ENCODE measurements at places on chromosomes 2 and 18. TPM values are rescaled to one million over a fixed set of nuclear protein-coding genes. Genes with fewer than 3 reads are reported as not detected.

DNA sequence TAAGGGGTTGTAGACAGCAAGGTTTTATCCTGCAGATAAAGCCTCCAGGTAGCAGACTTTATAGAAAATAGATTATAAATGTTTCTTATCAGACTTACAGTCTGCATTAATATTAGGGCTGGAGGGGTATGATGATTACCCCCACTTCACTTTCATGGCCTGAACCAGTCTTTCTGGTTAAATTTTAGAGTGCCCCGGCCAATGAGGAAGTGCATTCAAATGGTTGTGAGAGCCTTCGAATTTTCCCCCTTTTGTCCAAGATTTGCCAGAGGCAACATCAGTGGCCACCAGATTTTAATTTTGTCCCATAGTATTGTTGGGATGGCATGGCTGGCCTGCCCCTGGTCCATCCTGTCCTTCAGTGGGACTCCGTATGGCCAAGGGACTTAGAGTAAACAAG is 31.6 kb downstream of the COMMD1 start:
- no peaks in the 10 kb centered on the region for H3K27me3 ChIP-seq
- no peak overlapping the region for H3K4me3 ChIP-seq
- DNase-seq = no peak

Gene GLS
- total RNA-seq = 107 TPM

GRCh38 chr18:38972571-38972970 is 1407.0 kb upstream of the CELF4 start:
- no peak overlapping the region for H3K27ac ChIP-seq
- DNase-seq = no peak
- no peaks in the 10 kb centered on the region for H3K36me3 ChIP-seq
- no peaks in the 10 kb centered on the region for H3K27me3 ChIP-seq

Gene TTC39C
- 12.9 TPM for total RNA-seq

GRCh38 chr2:172340394-172340793 is 87.0 kb upstream of the ITGA6 start:
- no peak for DNase-seq
- no peaks in the 10 kb centered on the region for H3K27me3 ChIP-seq
- peaks cover 19% of the 10 kb centered on the region for H3K4me1 ChIP-seq
- peak overlapping the region; percentile 30 for H3K4me3 ChIP-seq
- H3K36me3 ChIP-seq = no peaks in the 10 kb centered on the region
- H3K27ac ChIP-seq = peak overlapping the region; percentile 88

Gene ANKRD30BL
- not detected for total RNA-seq

Gene RBKS
- 9.9 TPM for total RNA-seq

Gene SCYGR4
- total RNA-seq = not detected

DNA sequence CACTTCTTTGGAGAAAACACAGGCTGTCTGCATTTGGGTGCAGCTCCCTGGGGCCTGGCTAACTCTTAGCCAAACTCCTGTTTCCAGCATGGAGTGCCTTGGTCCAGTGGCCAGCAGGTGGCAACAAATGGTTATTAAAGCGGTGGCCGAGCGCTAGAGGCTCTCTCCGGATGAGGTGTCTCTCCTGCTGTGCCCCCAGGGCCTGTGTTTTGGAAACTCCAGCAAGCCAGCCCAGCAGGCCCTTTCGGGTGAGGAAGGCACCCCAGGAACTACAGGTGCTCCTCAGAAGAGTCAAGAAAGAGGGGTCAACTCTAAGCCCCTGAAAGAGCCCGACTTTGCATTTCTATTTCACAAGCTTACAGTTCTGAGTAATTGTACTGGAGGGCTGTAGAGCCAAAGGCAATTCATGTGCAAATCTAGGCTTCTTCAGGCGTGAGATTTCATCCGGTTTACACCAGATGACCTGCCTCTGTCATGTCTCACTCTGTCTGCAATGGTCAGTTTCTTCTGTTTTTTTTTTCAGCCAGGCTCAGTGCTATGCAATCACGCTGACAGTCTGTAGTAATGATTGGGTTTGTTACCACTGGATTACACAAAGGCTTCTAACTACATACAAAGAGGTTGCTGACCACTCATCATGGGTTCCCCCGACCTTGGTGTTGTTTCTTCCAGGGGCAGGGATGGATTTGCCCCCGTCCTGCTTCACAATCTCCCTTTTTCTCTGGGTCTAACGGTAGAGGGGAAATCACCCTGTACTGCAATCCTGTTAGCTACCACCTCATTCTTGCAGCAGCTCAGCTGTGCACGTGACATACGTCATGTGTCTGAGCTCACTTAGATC is 7.6 kb upstream of the CHRNA1 start:
- no peaks in the 10 kb centered on the region for H3K27me3 ChIP-seq
- H3K36me3 ChIP-seq = no peaks in the 10 kb centered on the region
- H3K4me1 ChIP-seq = no peaks in the 10 kb centered on the region
- H3K4me3 ChIP-seq = no peak overlapping the region
- H3K27ac ChIP-seq = no peak overlapping the region

DNA sequence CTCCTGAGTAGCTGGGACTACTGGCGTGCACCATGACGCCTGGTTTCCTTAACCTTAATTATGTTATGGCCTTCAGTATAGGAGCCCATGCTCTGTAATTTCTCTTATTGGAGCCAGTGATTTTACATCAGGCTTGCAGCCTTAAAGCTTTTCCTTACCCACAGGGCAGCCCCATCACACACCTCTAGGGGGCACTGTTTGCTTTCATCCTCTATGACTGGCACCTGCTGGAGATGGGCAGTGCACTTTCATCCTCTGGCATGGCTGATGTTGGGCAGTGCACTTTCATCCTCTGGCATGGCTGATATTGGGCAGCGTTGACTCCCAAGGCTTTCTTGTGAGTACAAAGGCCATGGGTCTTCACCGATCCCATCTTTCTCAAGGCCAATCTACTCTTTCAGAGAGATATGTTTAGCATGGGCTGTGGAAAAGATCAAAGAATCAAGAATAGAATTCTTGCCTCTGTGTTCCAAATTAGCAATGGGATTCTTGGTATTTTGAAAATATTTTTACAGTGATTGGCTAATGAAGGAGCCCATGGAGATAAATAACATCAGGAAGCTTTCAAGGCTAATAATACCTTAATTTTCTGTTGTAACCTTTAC is 80.7 kb upstream of the MEX3C start:
- H3K27ac ChIP-seq = no peak overlapping the region
- no peak overlapping the region for H3K4me3 ChIP-seq
- DNase-seq = peak; percentile 87
- H3K27me3 ChIP-seq = no peaks in the 10 kb centered on the region
- H3K4me1 ChIP-seq = no peaks in the 10 kb centered on the region
- H3K36me3 ChIP-seq = no peaks in the 10 kb centered on the region

- H3K4me3 ChIP-seq = no peak overlapping the region
- H3K27me3 ChIP-seq = no peaks in the 10 kb centered on the region
- H3K4me1 ChIP-seq = peaks cover 6% of the 10 kb centered on the region
- no peak for DNase-seq
Measured at GRCh38 chr2:235539773-235540172, 45.9 kb downstream of the AGAP1 start.

Gene MAT2A
- total RNA-seq = 348 TPM

DNA sequence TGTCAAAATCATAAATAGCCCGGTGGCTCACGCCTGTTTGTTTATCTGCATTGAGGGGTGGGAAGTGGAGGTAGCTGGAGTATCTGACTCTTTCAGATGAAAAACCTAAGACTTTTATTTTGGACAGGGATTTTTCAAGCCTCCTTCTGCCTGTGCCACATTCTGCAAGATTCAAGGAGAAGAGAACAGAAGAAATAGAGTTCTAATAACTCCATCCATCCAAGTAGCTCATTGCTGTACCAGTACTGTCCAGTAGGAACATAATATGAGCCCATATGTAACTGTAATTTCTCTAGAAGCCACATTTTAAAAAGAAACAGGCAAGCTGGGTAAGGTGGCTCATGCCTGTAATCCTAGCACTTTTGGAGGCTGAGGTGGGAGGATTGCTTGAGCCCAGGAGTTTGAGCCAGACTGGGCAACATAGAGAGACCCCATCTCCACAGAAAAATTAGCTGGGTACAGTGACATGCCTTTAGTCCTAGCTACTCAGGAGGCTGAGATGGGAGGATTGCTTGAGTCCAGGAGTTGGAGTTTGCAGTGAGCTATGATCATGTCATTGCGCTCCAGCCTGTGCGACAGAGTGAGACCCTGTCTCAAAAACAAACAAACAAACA is 35.4 kb upstream of the NT5DC4 start:
- H3K36me3 ChIP-seq = no peaks in the 10 kb centered on the region
- DNase-seq = no peak
- no peaks in the 10 kb centered on the region for H3K4me1 ChIP-seq
- no peaks in the 10 kb centered on the region for H3K27me3 ChIP-seq

GRCh38 chr2:119520696-119521432 is 3.4 kb downstream of the SCTR start:
- H3K27me3 ChIP-seq = peaks cover 34% of the 10 kb centered on the region
- no peaks in the 10 kb centered on the region for H3K4me1 ChIP-seq
- H3K36me3 ChIP-seq = no peaks in the 10 kb centered on the region
- no peak overlapping the region for H3K4me3 ChIP-seq

Gene SERPINB11
- total RNA-seq = not detected

Gene AGXT
- total RNA-seq = not detected

DNA sequence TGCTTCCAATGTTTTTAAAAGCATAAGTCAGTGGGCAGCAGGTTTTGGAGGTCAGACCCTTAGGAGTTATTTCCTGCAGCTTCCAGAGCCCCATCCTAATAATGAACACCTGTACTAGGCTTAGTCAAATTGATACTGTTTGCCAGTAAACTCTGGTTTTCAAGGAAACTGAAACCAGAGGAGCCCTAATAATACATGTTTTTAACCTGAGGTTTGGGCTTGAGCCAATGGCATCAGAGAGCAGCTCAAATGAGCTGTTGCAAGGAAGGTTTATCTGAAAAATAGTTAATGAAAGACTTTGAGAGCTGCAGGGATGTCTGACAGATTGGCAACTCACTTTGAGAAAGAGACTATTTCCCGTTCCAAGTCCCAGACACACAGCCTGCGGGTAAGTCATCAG is 54.6 kb downstream of the DCC start:
- H3K4me3 ChIP-seq = no peak overlapping the region
- no peaks in the 10 kb centered on the region for H3K27me3 ChIP-seq
- no peak overlapping the region for H3K27ac ChIP-seq
- DNase-seq = no peak

Gene QPCT
- not detected for total RNA-seq

Gene CKAP2L
- total RNA-seq = 21.6 TPM

DNA sequence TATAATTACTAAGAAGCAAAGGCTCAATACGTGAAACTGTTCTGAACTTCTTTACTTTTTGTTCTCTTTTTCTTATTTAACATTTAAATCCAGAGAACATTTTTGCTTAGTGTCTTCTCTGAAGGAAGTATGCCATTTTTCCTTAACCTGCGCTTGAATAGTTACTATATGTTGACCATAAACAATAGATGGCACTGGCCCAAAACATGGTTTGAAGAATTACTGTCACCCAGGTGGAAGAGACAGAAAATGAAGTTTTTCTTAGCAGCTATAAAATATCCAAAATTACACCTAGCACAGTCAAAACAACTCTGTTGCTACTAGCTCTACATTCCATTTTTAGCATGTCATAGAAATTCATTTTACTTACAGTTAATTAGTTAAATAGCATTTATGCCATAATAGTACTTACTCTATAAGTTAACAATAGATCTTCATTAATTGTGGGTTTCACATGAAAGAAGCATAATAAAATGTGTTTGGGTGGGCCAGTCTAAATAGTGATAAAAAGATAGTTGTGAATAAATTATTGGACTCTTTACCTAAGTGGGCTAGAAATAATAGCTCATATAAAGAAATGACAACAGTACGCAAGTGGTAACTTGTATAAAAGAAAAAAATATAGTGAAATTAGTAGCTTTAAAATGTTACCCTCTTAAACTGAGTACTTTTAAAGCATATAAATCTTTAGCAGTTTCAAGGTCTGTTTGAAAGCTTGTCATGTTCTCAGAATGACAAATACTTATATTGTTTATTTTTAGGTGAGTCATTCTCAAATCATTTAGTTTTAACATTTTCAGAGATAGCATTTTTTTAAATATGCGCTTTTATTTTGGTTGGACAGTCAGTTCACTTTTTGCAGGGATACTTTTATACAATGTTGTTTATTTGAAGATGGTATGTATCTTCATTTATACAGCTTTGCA is 3.7 kb downstream of the ETAA1 start:
- peak overlapping the region; percentile 80 for H3K27ac ChIP-seq
- peak; percentile 35 for DNase-seq
- H3K4me1 ChIP-seq = peaks cover 27% of the 10 kb centered on the region
- H3K4me3 ChIP-seq = peak overlapping the region; percentile 41

Gene EMX1
- not detected for total RNA-seq

- DNase-seq = no peak
- peaks cover 5% of the 10 kb centered on the region for H3K4me1 ChIP-seq
- no peaks in the 10 kb centered on the region for H3K36me3 ChIP-seq
- H3K27ac ChIP-seq = no peak overlapping the region
- H3K4me3 ChIP-seq = no peak overlapping the region
Measured at GRCh38 chr2:240162939-240163714, 22.7 kb upstream of the OTOS start.

- no peak for DNase-seq
- H3K4me1 ChIP-seq = no peaks in the 10 kb centered on the region
- no peak overlapping the region for H3K4me3 ChIP-seq
- H3K27me3 ChIP-seq = peaks cover 58% of the 10 kb centered on the region
Measured at GRCh38 chr2:239814861-239815601, 210.1 kb downstream of the NDUFA10 start.

GRCh38 chr18:63664571-63664970 is 2.9 kb upstream of the SERPINB3 start:
- DNase-seq = peak; percentile 47
- H3K4me1 ChIP-seq = peaks cover 14% of the 10 kb centered on the region
- no peaks in the 10 kb centered on the region for H3K36me3 ChIP-seq

GRCh38 chr2:85257359-85257969 is 70.3 kb downstream of the TGOLN2 start:
- no peaks in the 10 kb centered on the region for H3K4me1 ChIP-seq
- H3K27ac ChIP-seq = no peak overlapping the region
- no peaks in the 10 kb centered on the region for H3K36me3 ChIP-seq
- no peak overlapping the region for H3K4me3 ChIP-seq
- H3K27me3 ChIP-seq = no peaks in the 10 kb centered on the region

DNA sequence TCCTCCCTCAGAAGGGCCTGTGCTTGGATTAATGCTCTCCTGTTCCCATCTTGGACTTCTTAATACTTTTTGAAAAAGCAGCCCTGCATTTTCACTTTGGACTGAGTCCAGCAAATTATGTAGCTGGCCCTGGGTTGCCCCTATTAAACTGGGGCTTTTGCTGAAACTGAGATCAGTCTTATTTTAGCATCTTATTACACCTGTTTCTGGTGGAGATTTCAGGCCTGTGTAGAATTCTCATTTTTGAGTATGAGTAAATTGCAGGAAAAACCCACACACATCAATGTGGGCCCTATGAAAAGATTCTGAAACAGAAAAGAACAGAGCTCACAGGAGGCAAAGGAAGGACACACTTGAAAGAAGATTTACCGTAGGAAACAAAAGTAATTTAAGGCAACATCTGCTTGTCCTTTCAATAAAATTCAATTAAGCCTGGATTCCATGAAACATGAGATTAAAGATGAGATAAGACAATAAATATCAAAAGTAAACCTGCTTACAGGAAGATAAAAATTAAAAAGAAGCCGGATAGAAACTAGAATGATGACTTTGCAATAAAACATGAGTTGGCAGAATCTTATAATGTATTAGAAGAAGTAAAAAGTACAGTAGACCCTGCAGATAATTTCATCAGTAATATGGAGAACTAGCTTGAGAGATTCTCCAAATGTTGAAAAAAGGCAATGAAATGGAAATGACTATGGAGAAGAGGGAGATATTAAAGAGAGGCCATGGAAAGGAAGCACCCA is 90.7 kb upstream of the GCFC2 start:
- no peaks in the 10 kb centered on the region for H3K4me1 ChIP-seq
- no peaks in the 10 kb centered on the region for H3K36me3 ChIP-seq
- H3K27me3 ChIP-seq = no peaks in the 10 kb centered on the region

GRCh38 chr18:24985586-24985985 is 366.4 kb downstream of the ZNF521 start:
- no peaks in the 10 kb centered on the region for H3K36me3 ChIP-seq
- H3K4me3 ChIP-seq = no peak overlapping the region
- no peaks in the 10 kb centered on the region for H3K27me3 ChIP-seq
- DNase-seq = no peak
- H3K27ac ChIP-seq = no peak overlapping the region

Gene CHRNG
- total RNA-seq = not detected

Gene UCN
- total RNA-seq = 9.5 TPM
